Epithelial cell of prostate (primary cell): ENCODE measurements at places on chromosomes 1 and 21.

GRCh38 chr1:14602136-14602535, 3.7 kb downstream of the KAZN start:
- DNase-seq, result no peak

DNA sequence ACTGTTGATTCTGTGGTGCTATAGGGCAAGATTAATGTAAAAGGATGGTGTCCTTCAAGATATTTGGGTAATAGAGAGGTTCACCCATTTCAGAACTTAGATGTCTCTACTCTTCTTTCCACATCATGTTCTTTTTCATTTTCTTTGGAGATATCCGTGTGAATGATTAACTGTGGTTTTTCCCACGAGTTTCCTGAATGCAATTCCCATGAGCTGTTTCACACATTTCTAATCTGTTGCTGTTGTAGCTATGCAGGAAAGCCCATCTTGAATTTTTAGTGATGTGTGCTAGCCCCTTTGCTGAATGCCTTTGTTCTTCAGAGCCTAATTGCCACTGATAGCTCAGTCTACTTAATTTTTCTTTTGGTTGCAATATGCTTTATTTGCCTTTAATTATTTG, 27.6 kb downstream of the SNX27 start:
- DNase-seq, result no peak

DNA sequence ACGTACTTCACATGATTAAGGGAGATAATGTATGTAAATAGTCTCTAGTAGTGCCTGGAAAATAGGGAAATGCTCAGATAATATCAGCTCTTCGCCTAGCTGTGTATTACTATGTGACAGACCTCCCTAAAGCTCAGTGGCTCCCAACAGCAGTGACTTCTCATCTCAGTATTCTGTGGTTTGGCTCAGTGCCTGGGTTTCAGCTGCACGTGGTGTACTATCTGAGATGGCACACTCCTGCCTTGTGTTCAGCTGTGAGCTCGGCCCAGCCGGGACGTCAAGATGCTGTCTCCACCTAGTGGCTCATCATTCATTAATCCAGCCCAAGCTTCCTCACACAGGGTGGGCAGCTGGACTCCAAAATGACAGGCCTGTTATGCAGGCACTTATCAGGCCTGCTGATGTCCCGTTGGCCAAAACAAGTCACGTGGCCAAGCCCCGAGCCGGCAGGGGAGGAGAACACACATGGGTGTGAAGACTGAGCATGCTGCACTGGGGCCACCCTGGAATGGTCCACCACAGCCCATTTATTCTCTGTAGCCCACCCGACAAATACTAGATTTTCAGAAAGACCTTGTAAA, 17.8 kb downstream of the SLFNL1 start:
- peak; percentile 91 for DNase-seq

DNA sequence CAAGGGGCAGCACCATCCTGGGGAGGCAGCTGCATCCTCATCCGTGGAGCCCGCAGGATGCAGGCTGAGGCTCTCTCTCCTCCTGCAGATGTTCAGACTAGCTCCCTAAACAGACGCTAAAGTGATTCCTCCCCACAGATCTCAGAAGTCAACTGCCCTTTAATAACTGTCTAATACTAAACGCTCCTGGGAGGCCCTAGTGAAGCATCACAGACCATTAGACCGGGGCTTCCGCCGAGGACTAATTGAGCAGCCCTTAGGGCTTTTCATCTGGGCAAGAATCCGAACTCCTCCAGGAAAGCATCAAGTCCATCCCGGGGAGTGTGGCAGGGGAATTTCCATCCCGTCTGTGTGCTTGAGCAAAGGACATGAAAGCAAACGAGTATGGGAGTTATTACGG, 40.4 kb downstream of the PRDM16 start:
- no peak for DNase-seq

GRCh38 chr1:30688920-30689794, 34.2 kb downstream of the MATN1 start:
- DNase-seq, result no peak

GRCh38 chr1:222404710-222405109, 143.2 kb downstream of the HHIPL2 start:
- no peak for DNase-seq

DNA sequence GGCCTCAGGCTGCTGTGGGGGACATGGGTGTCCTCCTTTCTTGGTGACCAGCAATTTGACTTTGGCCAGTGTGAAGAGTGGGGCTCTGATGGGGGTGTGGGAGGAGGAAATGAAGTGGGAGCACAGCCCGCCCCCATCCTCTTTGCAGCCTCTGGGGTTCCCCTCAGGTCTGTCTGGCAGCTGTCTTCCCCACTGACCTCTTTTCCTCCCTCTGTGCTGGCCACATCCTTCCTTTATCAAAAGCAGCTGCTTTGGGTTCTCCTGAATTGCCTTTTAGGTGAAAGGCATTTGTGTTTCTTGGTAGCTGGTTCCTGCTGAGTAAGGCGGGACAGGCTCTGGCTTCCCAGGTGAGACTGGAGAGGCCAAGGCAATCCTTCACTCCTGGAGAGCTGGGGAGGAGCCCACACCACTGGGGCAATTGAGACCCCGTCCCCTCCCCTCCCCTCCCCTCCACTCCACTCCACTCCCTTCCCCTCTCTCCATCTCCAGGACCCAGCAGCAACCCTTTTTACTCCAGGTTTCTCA, 24.9 kb downstream of the PCAT6 start:
- no peak for DNase-seq

DNA sequence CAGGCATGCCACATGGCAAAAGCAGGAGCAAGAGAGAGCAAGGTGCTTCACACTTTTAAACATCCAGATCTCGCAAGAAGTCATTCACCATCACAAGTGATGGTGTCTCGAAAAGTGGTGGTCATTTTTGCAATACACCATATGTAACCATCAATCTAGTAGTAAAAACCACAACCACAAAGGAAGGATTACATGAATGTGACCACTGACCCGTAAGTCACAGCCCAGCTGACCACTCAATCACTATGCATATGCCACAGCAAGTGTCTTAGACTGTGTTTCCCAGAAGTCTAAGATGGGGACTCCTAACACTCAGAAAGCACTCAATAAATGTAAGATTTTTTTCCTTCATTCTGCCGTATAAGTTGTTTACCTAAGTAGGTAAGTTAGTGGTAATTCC, 76.9 kb downstream of the FH start:
- no peak for DNase-seq

GRCh38 chr21:28518630-28519029, 474.0 kb downstream of the LTN1 start:
- no peak for DNase-seq

- no peak for DNase-seq
These were observed 330.7 kb downstream of the SMYD3 start for GRCh38 chr1:246176126-246177024.

DNA sequence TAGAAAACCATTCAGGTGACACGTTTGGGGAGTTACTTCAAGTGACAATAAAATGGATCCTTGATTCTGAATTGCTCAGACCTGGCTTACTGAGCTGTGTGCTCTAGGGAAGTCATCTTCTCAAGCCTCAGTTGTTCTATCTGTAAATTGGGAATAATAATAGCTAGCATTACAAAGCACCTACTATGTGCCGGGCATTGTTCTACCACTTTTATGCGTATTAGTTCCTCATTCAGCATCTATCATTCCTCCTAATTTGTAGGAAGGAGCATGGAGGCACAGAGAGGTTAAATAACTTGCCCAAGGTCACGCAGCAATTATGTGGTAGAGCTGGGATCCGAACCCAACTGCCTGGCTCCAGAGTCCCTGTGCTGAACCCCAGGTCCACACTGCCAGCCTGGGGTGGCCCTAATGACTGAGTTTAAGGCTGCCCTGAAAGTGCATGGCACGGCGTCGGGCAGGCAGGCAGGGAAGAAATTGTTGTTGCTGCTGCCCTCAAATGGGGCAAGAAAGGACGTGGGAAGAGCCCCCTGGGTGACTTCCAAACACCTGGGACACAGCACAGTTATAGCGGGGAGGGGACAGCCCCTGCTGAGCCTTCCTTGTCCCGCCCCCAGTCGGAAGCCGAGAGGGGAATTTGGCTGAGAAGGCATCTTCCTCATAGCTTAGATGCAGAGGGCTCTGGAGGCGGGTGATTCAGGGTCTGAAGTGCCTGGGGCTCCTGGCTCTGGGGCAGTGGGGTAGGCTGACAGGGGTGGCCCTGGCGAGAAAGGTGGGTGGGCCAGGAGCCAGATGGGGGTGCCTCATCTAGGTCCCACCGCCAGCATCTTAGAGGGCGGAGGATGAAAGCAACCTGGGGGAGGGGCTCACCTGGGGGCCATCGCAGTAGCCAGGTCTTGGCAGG, 86.5 kb upstream of the IFFO2 start:
- DNase-seq, result no peak

- DNase-seq, result no peak
These were observed 151.0 kb downstream of the CLEC20A start for GRCh38 chr1:178345807-178346206.

GRCh38 chr1:23110391-23110790, 58.3 kb downstream of the LUZP1 start:
- DNase-seq, result no peak
